ENCODE measurements at places on chromosomes 13 and 19.

DNA sequence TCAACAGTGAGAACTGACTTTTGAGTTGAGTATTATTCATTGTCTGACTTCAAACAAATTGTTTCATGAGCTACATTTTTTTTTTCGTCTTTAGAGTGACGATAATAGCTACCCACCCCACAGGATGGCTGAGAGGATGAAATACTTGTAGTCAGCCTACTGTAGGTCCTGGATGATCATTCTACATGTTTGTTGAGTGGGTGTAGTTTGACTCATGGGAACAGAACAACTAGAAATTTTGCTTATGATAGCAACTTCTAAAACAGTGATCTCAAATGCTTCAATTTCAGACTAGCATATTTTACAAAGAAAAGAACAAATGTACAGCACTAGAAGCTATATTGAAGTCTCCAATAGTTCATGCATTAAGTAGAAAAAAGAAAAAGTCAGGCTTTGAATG, 651.8 kb downstream of the PCDH9 start:
- DNase-seq: no peak

DNA sequence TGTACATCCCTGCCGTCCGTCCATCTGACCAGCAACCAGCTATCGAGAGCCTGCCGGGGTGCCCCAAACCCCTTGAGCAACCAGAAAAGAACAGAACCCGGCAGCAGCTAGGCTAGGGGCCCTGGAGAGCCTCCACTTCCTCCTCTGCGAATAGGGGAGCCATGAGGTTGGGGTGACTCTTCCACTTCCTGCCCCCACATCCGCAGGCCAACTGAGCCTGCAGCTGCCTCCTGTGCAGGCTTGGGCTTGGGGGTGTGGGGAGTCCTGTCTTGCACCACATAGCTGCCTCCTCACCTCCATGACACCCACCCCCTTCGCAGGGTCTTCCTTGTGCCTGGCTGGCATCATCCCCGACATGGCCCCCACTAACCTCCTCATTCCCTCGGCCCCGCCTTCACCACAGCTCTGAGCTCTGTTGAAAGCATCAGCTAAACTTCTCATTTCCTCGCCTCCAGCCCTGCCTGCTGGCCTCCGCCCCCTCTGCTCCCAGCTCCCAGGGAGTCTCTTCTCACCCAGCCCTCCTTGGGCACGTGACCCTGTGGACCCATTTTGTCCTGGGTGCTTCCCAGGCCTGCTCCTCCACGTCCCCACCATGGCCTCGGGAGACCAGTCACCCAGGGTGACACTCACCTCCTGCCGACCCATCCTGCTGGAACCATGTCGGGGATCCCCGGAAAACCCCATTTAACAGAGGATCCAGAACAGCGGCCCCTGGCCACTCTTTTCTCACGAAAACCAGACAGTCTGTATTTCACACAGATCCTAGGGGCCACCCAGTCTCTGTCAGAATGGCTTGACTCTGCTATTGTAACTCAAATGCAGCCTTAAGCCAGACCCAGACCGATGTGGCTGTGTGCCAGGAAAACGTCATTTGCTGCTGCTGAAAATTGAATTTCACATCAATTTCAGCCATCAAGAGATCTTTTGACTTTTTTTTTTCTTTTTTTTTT, 50.4 kb downstream of the MYO9B start:
- no peak for DNase-seq

DNA sequence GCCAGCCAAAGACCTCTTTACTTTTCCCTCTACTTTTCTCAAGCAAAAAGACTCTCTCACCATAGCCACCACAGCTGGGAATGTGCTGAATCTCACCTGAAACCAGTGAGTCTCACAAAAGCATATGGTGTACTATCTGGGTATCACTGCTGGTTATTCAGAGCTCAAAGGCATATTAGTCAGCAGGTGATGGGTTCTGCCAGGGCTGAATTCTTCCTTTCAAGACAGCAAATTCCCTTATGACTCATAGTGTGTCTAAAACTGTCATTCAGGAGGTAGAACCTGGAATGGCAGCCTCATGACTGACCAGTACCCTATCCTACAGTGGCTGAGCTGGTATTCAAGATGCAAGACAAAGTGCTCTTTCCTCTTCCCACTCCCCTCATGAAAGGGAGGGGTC, 2859.1 kb downstream of the PCDH9 start:
- no peak for DNase-seq

DNA sequence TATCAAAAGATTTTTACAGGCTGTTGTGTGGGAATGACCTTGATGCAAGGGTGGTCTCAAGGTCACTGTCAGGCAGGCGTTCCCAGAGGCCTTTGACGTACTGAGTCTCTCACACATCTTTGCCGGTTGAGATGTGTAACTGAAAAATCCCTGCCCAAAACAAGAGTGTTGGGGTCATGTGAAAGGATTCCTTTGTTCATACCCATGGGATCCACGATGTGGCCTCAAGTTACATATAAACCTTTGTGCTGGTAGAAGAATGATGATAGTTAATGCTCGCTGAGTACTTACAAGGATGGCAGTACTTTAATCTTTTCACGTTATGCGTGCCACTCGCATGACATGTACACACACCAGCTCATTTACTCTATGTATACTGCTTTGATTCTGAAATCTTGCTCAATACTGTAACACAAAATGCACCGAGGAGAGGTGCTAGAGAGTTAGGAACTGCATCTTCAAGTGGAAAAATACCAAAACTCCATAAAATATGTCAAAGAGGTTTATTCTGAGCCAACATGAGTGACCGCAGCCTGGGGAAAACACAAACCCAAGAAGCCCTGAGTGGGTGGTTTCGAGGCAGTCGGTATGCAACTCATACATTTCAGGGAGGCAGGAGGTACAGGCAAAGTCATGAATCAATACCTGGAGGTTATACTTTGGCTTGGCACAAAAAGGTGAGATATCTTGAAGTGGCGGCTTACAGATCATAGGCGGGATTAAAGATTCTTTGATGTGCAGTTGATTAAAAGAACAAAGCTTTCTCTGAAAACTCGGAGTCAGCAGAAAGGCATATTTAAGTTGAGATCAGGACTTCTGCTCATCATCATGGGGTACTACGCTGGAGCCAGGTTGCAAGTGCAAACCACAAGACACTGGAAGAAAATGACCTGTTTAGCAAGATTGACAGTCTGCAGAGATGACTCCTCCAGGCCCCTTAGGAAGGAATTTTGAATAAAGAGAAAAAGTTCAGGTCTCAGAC, 87.4 kb upstream of the ARHGEF7 start:
- no peak for DNase-seq

DNA sequence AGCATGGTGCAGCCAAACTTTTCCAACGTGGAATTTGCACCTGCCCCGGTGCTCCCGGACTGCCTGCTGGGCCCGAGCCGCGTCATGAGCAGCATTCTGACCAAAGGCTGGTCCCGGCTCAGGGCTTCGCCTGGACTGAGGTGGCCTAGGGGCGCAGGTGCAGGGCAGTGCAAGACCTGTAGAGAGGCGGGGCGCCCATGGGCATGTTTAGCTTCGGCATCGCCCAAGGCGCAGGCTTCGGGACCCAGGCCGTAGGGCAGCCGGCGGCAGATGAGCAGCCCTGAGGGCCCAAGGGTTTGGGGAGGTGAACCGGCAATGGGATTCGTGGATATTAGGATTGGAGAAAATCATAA, 23.8 kb downstream of the LRFN3 start:
- DNase-seq: peak; percentile 76

- DNase-seq: peak; percentile 86
Observed at GRCh38 chr19:16363133-16363851, 38.7 kb downstream of the KLF2 start.

- peak; percentile 14 for DNase-seq
Observed at GRCh38 chr13:50529154-50529882, 314.2 kb downstream of the DLEU7 start.

- DNase-seq: no peak
Observed at GRCh38 chr13:69461397-69461796, 646.2 kb upstream of the ATXN8OS start.

DNA sequence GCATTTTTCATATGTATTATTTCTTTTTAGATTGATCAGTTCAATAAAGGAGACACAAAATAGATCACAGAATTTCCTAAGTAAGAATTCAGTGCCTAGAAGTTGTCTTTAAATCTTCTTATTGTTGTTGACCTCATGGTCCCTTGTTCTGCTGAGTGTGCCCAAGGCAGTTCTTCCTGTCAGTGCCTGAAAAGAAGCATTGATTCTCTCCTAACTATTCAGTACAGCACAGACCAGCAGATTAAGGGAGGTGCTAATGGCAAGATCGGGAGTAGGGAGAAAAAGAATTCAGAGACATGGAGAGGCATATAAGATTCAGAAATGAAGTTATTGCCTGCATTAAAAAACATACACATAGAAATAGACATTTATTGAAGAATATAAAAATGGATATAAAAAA, 180.5 kb upstream of the PCDH9 start:
- DNase-seq: no peak

- no peak for DNase-seq
Observed at GRCh38 chr19:13998426-13998825, 7.7 kb downstream of the RFX1 start.

- DNase-seq: no peak
Observed at GRCh38 chr19:41328842-41329225, 18.9 kb downstream of the CCDC97 start.

- DNase-seq: peak; percentile 26
Observed at GRCh38 chr13:101627556-101627943, 175.1 kb downstream of the ITGBL1 start.

- DNase-seq: no peak
Observed at GRCh38 chr13:30107121-30107520, 200.2 kb downstream of the KATNAL1 start.

Data from DMS53 (cell line).